ENCODE measurements at places on chromosomes 3 and 15. TPM values are rescaled to one million over a fixed set of nuclear protein-coding genes. Genes with fewer than 3 reads are reported as not detected.

GRCh38 chr3:116614795-116615362 is 94.7 kb upstream of the TUSC7 start:
- DNase-seq, result no peak

DNA sequence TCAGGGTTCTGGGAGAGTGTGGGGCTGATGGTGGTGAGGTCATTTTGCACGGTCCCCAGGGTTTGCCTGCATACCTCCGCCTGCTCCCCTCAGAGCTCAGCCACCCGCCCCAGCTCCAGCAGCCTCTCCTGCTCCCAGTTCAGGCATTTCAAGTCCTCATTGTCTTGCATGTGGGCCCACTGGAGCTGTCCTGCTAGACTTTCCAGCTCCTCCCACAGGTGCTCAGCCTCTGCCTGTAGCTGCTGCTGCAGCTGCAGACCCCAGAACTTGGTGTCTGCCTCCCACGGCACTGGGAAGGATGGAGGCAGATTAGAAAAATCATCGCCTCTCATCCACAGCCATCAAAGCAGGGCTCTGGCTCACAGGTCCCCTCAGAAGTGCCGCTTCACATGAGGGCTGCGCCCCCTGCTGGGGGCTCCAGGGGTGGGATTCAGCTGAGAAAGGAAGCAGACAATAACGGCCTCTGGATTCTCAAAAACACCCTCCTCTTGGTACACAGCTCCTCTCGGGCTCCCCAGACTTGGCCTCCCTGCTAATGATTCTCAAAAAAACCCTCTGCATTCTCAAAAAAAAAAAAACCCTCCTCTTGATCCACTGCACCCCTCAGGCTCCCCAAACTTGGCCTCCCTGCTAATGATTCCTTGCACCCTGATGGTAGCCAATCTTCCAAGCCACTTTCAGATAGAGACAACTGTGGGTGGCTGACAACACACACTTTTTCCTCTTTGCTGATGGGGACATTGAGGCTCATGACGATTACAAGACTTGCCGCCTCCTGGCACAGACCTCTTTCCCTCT is 89.3 kb upstream of the C2CD4B start:
- DNase-seq, result no peak

GRCh38 chr3:70806021-70806420 is 493.6 kb upstream of the MDFIC2 start:
- no peak for DNase-seq

The CCDC39 gene
- not detected for total RNA-seq

The PRR20G gene
- total RNA-seq, result not detected

The GRK7 gene
- total RNA-seq, result not detected
